ENCODE measurements at places on chromosomes 2 and 18. TPM values are rescaled to one million over a fixed set of nuclear protein-coding genes. Genes with fewer than 3 reads are reported as not detected.

PTPRM gene
- 132 TPM for total RNA-seq

DNA sequence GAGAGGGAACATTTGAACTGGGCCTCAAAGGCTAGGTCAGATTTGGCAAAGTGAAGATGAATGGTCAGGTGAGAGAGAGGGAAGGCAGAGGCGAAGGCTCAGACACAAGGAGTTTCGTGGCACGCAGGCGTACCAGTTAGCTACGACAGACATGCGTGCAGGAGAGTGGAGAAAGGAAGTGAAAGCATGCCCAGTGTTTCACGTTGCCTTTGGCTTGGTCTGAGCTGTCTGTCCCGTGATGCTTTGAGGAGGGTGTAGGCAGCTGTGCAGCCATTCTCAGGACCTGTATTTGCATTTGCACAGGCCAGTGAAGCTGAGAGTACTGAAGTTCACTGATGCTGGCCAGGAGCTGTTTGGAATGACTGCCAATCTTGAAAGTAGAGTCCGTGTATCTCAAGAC is 69.5 kb downstream of the HNRNPLL start:
- no peak for DNase-seq

GCKR gene
- total RNA-seq = not detected

GRCh38 chr2:225502971-225503370 is 103.5 kb downstream of the NYAP2 start:
- DNase-seq = no peak

DNA sequence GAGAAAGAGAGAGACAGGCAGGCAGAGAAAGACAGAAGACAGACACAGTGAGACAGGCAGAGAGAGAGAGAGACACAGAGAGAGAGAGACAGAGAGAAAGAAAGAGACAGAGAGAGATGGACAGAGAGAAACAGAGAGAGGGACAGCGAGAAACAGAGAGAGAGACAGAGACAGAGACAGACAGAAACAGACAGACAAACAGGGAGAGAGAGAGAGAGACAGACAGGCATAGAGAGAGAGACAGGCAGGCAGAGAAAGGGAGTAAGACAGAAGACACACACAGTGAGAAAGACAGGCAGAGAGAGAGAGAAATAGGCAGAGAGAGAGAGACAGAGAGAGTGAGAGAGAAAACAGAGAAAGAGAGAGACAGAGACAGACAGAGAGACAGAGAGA is 105.3 kb upstream of the ANKRD30BL start:
- no peak for DNase-seq

DNA sequence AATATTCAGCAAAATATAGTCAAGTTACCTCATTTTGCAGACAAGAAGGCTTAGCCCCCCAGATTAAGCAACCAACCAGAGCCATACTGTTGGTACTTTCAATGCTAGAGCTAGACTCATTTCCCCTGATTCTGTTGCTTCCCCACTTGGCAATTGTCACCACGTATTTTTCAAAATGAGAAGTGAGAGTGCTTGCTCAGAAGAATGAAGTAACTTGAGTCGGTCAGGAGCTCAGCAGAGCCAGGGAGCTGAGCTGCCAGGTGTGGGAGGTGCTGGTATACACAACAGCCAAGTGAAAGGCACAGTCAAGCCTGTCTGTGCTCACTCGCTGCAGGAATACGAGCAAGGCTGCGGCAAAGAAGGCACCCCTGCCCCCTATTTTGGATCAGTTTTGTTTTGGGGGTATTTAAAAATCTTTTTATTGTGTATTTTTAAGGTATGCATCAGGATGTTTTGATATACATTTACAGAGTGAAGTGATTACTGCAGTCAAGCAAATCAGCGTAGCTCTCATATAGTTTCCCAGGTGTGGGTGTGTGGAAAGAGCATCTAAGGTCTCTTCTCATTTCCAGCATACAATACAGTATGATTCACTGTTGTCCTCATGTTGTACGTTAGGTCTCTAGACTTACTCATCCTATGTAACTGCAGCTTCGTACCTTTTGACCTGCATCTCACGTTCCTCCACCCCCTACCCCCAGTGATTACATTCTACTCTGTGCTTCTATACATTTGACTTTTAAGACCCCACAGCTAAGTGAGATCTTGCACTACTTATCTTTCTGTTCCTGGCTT is 62.4 kb downstream of the MRPS9 start:
- no peak for DNase-seq

DNA sequence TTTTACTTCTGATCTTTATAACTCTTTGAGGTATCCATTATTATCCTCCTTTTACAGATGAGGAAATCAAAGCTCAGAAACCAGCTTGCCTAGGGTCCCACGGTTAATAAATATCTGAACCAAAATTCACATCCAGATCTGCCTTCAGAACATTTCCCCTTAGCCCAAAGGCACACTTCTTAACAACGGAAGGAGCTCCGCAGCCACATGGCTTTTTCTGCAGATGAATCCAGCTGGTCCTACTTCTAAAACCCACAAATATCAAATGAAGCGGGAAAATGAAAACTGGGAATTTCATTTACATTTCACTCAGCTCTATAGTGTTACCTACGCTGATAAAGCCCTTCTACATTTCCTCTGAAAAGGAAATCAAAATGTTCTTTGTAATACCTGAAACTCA is 357.0 kb upstream of the ID2 start:
- no peak for DNase-seq

EN1 gene
- 0.13 TPM for total RNA-seq

PTPRN gene
- 0.97 TPM for total RNA-seq

DNA sequence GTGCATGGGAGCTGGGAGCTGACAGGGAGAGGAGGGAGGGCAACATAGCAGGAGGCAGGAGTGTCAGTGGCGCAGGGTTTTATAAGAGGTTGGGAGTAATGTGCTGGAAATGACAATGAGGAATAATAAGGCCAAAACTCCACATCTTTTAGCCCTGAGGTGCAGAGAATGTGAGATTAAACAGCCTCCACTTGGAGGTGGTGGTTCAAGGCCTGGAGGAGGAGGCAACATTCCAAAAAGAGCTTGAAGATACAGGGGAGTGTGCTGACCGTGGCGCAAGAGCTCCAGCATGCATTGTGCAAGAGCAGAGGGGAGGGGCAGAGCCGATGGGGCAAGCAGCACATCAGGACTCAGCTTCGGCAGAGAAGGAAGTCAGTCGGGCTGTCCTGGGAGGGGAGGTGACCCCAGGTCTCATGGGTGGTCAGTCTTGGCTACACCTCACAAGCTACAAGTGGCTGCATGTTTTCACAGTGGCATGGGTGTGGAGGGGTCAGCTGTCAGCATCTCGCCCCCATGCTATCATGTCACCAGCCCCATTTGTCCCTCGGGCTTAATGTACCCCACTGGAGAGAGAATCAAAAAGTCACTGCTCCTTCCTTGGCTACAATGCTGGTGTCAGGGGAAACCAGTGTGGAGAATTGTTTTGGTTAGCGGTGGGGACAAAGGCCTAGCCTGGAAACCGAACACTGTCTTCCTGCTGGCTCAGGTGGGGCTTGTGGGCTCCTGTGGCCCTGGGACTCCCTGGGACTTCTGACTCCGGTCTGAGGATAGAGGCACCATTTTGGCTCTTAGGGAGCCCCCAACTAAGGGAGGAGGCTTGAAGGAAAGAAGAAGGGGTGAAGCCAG is 208.0 kb downstream of the ZFP36L2 start:
- peak; percentile 94 for DNase-seq

- no peak for DNase-seq
These were observed 320.1 kb downstream of the PIK3C3 start for GRCh38 chr18:42275138-42275535.

GRCh38 chr2:44342854-44343253 is 18.4 kb downstream of the PREPL start:
- no peak for DNase-seq

PER2 gene
- 13.0 TPM for total RNA-seq

GRCh38 chr2:101355401-101356054 is 31.8 kb downstream of the CREG2 start:
- no peak for DNase-seq

ABCB11 gene
- 0.03 TPM for total RNA-seq

GRCh38 chr2:24885221-24886125 is 34.6 kb downstream of the ADCY3 start:
- no peak for DNase-seq

GRCh38 chr2:98479959-98480524 is 35.4 kb downstream of the INPP4A start:
- no peak for DNase-seq

GRCh38 chr2:232229911-232230310 is 148.6 kb upstream of the ALPP start:
- no peak for DNase-seq

- DNase-seq = no peak
These were observed 22.5 kb upstream of the ACVR1 start for GRCh38 chr2:157898591-157898996.

B3GNT7 gene
- total RNA-seq = 5.4 TPM

DNA sequence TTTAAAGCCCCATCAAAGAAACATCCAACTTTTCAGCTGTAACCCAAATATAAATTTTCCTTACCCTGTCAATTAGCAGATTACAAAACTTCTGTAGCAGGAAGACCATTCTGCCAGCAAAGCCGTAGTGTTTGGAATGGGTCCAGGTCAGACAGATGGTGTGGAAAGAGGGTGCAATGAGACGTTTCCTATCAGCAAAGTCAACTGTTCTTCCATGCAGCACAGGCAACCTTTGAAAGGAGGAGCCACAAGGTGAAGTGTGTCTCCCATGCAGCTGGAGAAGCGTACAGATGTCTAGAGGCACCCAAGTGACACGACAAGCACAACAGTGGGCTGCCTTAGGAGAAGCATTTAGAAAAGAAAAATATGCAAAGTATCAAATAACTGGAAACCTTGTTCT is 83.7 kb downstream of the SP3 start:
- DNase-seq = no peak

GALR1 gene
- total RNA-seq = 0.08 TPM

DNA sequence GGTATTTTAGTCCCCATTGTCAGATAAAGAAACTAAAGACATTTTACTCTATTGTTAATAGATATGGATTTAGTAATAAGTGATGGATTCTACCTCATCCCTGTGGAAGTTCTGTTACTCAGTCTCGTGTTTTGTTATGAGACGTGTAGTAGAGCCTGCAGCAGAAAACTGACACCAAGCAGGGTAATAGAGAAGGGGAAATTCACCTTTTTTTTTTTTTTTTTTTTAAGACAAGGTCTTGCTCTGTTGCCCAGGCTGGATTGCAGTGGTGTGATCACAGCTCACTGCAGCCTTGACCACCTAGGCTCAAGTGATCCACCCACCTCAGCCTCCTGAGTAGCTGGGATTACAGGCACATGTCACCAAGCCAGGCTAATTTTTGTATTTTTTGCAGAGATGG is 164.5 kb downstream of the CERS6 start:
- DNase-seq = no peak

CXXC1 gene
- total RNA-seq = 33.5 TPM

UGT1A8 gene
- not detected for total RNA-seq

GRCh38 chr2:190452433-190452832 is 44.3 kb downstream of the MFSD6 start:
- no peak for DNase-seq

DNA sequence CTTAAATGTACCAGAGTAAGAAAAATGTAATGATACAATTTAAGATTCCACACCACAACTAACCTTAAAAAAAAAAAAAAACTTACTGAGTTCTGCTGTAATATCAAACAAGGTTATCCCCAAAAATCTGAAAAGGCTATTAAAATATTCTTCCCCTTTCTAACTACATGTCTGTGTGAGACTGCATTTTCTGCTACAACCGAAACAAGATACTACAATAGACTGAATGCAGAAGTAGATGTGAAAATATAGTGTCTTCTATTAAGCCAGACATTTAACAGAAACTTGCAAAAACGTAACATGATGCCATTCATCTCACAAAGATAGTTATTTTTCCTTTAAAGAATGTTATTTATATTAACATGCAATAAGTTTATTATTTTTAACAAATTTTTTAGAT is 16.2 kb downstream of the SS18 start:
- DNase-seq = no peak

DNA sequence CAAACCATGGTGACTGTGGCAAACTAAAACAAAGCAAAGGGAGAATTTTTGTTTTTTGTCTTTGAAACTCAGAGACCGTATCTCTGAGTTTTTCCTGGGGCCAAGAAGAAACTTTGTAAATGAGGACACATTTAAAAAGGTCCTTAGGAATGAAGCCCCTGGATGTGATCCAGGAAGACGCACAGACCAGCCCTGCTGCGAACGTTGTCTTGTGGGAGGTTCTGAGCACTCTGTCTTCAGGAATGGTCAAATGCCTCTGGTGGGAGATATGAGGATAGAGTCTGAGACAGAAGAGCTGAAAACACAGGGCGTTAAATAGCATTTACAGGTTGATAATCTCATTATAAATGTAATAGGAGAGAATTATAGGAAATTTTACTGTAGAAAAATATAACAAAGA is 893.5 kb upstream of the KLHL29 start:
- no peak for DNase-seq

GRCh38 chr2:112755444-112755843 is 9.0 kb downstream of the CKAP2L start:
- DNase-seq = no peak

DNA sequence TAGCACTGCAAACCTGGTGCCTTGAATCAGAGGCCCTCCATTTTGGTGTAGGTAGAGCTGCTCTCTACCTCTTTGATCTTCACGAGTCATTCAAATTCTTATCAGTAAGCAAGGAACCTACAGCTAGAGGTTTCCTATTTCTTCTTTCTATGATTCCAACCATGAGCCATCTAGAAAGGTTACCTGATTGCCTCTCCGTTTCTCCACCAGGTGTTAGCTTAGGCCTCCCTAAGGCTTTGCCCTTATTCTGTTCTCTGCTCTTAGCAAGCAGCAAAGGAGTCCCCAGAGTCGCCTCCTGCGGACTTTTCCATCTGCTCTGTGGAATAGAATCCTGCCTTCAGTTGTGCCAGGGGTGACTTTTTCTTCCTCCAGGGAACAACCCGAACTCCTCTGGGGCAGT is 173.6 kb downstream of the GRB14 start:
- DNase-seq = no peak

DNA sequence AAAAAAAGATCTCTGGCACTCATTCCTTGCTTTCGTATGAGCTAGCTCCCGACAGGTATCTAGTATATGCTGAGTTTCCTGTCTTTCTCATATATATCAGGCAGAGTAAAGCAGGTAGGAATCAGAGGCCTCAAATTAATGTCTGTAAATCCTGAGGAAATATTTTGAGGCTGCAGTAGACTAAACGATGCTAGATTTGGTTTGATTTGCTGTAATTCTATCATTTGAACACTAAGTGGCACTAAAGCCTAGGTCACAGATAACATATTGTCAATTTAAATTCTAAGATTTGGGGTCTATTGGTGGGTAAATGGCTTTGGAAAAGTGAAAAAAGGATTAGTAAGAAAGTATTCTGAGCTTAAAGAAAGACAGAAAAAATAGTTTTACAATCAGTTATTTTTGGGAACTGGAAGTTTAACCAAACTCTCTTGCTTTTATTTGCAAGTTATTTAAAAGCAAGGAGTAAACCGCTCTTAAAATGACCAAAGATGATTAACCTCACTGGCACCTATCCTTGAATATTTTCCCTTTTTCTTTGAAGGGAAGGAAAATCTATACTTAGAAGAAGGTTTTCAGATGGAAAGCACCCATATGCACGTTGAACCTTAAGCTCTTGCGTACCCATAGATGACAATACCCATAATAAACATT is 37.6 kb upstream of the SLC4A10 start:
- no peak for DNase-seq

SOWAHC gene
- total RNA-seq = 2.4 TPM

GLI2 gene
- 1.8 TPM for total RNA-seq

- no peak for DNase-seq
These were observed 86.4 kb upstream of the MAP4K3 start for GRCh38 chr2:39523308-39524044.
